ENCODE measurements at places on chromosomes 2 and 18.

DNA sequence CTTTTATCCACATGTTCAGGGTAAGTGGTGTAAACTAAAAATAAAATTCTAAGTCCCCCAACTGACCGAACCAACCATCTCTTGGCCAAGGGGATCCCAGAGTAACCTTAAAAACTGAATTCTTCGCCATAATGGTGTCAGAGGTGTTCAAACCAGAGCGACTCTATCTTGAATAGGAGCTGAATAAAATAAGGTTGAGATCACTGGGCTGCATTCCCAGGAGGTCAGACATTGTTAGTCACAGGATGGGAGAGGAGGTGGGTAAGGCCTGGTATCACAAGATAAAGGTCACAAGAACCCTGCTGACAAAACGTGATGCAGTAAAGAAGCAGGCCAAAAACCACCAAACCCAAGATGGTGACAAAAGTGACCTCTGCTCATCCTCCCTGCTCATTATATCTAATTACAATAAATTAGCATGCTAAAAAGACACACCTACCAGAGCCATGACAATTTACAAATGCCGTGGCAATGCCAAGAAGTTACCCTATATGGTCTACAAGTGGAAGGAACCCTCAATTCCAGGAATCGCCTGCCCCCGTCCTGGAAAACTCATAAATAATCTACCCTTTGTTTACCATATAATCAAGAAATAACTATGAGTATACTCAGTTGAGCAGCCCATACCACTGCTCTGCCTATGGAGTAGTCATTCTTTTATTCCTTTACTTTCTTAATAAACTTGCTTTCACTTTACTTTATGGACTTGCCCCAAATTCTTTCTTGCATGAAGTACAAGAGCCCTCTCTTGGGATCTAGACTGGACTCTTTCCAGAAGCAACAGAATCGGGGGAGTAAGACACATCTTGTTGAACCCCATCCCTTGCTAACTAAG is 302.4 kb downstream of the STK39 start:
- DNase-seq: no peak

- DNase-seq: no peak
These were observed 23.7 kb upstream of the SCYGR1 start for GRCh38 chr2:227411320-227411989.

DNA sequence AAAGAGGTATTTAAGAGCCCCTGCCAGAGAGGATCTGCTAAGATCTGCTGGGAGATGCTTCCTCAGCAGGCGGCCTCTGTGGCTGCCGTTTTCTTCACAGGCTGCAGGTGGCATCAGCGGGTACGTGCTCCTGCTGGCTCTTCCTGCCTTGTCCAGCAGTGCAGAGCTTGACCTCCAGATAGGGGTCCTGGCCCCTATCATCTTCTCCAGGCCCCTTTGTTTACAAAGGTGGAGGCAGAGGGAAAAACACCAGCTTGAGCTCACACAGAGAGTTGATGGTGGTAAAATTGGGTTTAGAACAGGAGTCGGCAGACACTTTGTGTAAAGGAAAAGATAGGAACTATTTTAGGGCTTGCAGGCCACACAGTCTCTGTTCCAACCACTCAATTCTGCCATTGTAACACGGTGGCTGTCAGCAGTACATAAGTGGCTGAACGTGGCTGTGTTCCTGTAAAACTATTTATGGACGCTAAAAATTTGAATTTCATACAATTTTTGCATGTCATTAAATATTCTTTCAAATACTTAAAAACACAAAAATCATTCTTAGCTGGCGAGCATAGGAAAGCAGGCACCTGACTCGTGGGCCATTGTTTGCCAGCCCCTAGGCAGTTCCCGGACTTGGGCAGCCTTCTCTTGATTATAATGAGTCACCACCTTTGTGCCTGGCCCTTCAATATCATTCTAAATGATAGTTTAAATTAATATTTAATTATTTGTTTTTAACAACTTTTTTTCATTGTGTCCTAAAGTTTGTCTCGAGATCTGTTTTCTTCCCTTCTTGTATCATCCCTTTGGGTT is 98.2 kb upstream of the B3GNT7 start:
- DNase-seq: no peak

DNA sequence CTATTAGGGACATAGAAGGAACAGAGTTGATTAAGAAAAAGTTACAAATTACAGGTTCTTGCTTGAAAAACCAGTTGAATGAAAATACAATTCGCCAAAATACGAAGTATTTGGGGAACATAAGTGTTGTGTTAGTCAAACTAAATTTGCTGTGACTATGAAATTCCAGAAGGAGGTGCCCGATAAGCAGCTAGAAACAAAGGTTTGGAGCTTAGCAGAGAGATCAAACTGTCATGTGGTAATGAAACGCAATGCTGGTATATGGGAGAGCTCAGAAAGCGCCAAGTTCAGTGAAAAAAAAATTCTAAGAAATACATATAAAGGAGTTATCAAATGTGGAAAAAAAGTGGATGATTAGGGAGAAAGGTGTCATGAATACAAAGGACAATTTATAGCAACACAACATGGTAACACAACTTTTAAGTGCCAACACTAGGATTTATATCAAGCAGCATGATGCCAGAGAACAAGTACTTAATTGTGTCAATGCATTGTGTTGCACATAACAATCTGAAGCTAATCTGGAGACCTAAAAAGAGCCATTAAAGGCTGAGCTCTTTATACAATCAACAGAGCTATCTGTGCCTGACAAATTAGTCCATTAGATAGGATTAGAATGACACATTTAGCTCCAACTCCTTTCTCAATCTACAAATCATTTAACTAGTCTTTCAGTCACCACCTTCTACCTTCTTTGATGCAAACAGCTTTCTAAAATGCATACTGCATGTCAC is 31.2 kb downstream of the SMAD2 start:
- DNase-seq: no peak

GRCh38 chr2:142989273-142990204 is 112.1 kb downstream of the KYNU start:
- DNase-seq: no peak

DNA sequence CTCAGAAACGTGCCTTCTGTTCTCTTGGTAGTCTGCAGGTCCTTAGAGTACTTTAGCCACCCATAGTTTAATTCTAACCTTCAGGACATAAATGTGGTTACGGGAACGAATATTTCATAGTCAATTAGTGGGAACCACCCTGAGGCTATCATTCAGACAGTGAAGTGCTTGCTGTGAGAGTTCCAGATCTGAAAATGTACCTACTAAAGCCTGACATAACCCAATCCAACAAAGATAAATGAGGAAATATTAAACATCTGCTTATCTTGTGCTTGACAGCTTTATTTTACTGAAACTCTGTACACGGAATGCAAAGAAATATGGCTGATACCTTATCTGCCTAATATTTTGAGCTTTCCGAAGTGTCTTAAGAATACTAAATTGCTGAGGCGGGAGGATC is 43.0 kb downstream of the RAB27B start:
- DNase-seq: no peak

GRCh38 chr2:115194623-115195022 is 752.2 kb downstream of the DPP10 start:
- no peak for DNase-seq

GRCh38 chr2:190678444-190679162 is 29.7 kb downstream of the NAB1 start:
- no peak for DNase-seq

DNA sequence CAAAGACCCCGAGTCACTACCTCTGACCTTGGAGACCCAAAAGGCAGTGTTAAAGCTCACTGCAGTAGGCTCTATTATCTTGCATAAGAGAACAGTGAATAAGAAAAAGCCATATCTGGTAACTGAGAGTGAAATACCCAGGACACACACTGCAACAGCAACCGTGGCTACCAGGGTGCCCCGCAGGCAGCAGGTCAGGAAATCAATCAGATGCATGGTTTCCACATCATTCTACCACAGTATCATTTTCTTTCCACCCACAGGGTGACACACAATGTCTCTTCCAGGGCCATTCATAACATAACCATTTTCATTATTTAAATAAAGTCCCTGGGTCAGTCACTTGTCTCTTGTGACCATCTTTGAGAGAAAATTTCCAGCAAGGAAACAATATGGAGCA is 131.3 kb downstream of the CCBE1 start:
- no peak for DNase-seq

GRCh38 chr2:49972699-49973098 is 818.4 kb upstream of the FSHR start:
- DNase-seq: no peak

DNA sequence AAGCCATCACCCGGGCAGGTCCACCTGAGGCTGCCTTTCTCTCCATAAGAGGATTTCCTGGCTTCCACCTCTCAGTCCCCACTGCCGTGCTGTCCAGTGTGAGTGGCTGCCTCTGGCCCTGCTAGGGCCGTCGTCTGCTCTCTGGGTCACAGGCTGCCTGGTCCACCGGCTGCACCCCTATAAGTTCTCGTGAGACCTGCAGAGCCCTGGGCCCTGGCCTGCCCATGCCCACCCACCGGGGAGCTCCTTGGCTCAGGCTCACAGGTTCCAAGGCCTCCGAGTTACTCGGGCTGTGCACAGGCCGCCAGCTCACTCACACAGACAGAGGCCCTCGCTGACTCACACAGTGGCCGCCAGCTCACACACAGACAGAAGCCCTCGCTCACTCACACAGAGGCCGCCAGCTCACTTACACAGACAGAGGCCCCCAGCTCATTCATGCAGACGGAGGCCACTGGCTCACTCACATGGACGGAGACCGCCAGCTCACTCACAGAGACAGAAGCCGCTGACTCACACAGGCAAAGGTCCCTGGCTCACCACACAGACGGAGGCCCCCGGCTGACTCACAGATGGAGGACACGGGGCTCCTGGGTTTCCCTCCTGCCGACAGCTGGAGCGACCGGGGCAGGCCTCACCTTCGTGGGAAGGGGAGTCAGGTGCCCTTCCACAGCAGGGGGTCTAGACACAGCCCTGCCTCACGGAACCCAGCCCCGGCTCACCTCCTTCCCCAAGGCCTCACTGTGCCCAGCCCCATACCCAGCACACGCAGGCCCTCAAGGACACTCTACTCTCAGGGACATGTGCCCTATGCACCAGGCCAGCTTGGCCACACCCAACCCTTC is 334.1 kb upstream of the MYT1L start:
- DNase-seq: no peak

DNA sequence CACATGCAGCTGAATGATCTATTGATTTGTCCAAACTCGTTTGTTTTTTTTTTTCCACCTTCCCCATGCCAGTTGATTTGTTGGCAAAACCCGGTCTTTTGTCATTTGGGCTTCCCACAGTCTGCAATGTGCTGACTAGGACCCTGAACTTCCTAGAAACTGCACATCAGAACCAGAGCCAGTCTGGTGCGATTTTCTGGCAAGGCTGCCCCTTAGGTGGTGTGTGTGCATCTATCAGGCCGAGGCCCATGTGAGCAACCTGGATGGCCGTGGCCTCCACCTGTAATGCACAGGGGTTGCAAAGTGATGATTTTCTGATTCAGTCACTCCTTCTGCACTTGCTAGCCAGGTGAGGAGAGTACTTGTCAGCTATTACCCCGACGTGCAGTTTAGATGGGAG is 47.8 kb downstream of the NCK2 start:
- no peak for DNase-seq

- no peak for DNase-seq
These were observed 378 bp upstream of the IAH1 start for GRCh38 chr2:9473985-9474360.

DNA sequence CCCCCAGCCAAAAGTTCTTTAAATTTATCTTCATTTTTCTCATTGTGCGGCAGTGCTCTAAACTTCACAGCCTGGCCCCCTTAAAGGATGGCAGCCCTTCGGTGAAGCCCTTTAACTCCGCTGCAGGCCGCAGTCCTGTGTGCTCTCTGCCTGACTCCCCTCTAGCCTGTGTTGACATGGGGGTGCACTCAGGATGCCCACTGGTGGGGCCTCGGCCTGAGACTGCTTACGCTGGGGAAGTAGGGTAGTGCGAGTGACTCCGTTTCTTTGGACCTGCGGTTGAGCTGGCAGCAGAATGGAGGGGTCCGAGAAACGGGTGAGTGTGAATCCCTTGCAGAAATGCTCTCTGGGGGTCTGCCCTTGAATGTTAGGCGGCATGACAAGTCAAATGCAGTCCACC is 5.6 kb downstream of the RAB12 start:
- no peak for DNase-seq

DNA sequence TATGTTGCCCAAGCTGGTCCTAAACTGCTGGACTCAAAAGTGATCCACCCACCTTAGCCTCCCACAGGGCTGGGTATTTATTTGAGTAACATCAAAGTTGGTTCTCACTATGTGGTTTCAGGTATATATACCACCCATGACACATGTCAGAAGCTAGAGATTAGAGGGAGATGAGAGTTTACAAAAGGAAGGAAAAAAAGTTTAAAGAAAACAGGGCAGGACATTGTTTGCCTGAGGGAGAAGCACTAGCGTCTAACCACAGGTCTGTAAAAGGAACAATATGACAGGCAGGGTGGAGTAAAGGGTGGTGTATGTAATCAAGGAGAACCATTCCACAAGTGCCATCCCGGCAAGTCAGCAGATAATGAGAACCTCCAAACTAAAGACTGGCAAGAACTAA is 8.5 kb downstream of the CEP76 start:
- no peak for DNase-seq

- no peak for DNase-seq
These were observed 57.2 kb downstream of the TNP1 start for GRCh38 chr2:216802516-216803215.

- peak; percentile 82 for DNase-seq
These were observed 571.6 kb downstream of the ARHGAP15 start for GRCh38 chr2:143700865-143701264.

- DNase-seq: no peak
These were observed 1.6 kb downstream of the TSHZ1 start for GRCh38 chr18:75211953-75212750.

DNA sequence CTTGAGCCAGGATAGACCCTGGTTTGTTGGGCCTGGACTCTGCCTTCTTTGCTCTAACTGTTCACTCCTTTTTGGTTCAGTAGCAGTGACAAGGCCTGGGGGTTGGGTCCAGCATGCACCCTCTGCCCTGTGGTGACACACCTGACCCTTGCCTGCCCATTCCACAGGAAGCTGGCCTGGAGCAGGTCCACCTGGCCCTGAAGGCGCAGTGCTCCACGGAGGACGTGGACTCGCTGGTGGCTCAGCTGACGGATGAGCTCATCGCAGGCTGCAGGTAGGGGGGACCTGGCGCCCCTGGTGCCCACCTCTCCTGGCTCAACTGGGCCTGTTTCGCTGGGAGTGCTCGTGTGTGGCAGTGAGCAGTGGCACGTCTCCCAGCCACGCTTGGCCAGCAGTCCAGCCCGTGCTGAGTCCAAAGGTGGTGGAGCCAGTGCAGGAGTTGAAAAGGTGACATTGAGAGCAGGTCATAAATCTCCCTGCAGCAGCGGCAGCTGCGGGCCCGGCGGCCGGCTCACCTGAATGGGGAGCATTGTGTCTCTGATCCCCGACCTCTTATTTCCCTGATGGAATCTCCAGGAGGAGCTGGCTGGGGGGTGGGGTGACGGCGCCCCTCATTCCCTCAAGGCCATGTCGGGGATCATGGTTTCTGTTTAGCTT is 102.6 kb downstream of the DYSF start:
- DNase-seq: no peak

GRCh38 chr2:238339395-238339780 is 19.1 kb downstream of the TRAF3IP1 start:
- no peak for DNase-seq

- DNase-seq: peak; percentile 79
These were observed 26.9 kb downstream of the KLHL29 start for GRCh38 chr2:23411752-23412431.
